ENCODE measurements at places on chromosomes 2 and 18.

DNA sequence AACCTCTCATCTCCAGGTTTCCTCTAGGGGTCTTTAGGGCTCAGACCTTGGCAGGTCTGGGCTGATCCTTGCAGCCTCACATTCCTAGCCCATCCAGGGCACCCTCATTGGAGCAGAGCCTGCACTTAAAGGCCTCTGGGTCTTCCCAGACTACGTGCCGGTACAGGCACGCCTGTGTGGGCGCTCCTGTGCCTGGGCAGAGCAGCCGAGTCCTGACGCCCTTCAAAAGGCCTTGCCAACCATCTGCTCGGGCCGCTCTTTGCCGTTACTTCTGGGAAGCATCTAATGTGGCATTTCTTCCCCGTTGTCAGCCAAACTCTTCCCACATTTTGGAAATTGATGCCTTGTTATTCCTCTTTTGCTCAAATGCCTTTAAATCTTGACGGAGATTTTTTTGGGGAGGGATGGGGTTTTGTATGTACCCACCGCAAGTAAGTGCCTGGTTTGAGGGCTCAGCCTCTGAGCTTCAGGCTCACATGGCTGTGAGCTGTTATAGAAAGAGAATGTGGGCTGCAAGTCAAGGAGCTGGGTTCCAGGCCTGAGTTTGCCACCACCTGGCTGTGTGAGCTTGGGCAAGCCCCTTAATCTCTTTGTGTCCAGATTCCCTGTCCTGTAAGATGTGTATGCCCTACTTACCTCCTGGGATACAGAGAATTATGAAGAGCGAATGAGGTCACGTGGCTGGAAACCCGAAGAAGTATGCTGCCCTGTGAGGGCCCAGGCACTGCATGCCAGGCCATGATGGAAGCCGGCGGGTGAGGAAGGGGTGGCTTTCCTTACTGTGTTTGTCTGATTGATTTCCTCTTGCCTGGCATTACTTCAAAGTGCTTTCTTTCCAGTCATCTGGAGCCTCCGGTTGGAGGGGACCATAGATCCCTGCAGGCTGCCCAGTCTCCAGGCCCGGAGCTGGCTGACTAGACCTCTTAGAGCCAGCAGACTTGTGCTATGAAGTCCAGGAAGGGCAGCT is 20.6 kb downstream of the EHD3 start:
- DNase-seq = no peak

GRCh38 chr2:189409647-189410046 is 31.6 kb upstream of the WDR75 start:
- no peak for DNase-seq

DNA sequence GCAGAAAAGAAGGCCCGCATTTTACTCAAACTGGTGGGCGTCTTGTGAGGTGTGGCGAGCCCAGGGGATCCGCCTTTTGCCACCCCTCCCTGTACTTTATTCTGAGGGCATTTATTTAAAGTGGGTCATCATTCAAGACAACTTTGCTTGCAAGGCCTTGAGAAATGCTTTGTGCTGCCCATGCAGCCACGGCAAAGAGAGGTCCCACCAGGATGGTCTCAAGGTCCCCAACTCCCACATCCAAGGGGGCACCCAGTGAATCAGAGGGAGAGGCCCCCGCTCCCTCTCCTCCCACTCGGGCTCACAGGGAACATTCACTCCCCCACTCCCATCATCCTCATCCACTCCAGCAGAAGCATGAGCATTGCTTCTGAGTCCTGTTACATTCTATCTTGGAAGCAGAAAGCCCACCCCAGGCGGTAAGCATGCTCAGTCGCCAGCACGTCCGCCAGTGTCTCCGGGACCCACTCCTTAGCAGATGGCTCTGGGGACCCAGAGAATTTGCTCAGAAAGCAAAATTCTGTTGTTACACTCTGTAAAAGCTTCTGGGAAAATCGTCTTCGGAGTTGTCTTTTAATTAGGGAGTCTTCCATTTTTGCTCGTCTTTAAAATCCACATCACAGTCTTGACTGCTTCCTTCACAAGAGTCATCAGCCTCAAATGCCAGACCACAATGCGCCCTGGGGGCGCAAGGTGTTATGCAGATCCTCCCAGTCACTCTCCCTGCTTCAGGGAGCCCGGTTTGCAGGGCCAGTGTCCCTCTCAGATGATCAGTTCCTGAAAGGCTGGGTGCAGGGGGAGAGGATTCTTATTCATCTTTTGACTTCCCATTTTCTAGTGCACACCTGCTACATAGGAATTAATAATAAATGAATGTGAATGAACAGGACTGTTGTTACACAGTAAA is 99.4 kb upstream of the NCK2 start:
- no peak for DNase-seq

GRCh38 chr2:141027221-141027620 is 1103.6 kb downstream of the LRP1B start:
- no peak for DNase-seq

GRCh38 chr2:70923378-70924015 is 12.2 kb upstream of the ATP6V1B1 start:
- DNase-seq = no peak

- no peak for DNase-seq
Observed at GRCh38 chr2:224025874-224026273, 13.2 kb downstream of the SERPINE2 start.

- DNase-seq = no peak
Observed at GRCh38 chr2:42186366-42186765, 17.2 kb downstream of the EML4 start.

- no peak for DNase-seq
Observed at GRCh38 chr18:51154431-51155063, 42.9 kb downstream of the MEX3C start.

- DNase-seq = no peak
Observed at GRCh38 chr2:235140801-235141081, 188.9 kb downstream of the SH3BP4 start.

DNA sequence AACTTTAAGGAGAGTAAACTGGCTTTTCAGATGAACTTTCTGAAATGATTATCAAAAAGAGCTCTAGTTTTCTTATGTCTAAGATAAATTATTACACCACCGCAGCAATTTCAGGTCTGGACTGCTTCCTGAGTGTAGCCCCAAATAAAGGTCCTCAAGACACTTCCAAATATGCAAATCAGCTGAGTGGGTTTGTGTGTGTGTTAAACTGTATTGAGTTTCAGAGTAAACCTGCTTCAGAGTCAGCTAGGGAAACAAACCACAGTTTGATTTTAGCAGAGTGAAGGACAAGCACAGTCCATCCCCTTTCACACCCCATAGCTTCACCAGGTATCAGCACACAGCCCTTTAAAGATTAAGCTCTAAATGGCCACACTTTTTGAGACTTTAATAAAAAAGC is 168.7 kb downstream of the NRXN1 start:
- no peak for DNase-seq

DNA sequence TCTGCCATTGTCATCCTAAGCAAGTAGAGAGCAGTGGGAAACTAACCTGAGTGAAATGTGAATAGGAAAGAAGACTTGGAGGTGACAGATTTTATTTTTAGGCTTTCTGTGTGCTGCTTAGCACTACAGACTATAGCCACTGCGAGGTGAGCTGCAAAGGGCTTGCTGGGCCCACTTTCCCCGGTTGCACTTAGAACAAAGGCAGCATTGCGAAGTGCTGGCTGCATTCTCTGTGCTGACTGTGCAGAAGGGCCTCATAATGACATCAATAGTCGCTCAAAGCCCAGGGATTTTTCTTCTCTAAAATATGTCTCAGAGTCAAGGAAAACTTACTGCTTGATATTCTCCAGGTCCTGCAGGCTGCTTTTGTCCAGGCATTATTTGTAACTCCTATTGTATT is 592.1 kb downstream of the TDRD15 start:
- no peak for DNase-seq

DNA sequence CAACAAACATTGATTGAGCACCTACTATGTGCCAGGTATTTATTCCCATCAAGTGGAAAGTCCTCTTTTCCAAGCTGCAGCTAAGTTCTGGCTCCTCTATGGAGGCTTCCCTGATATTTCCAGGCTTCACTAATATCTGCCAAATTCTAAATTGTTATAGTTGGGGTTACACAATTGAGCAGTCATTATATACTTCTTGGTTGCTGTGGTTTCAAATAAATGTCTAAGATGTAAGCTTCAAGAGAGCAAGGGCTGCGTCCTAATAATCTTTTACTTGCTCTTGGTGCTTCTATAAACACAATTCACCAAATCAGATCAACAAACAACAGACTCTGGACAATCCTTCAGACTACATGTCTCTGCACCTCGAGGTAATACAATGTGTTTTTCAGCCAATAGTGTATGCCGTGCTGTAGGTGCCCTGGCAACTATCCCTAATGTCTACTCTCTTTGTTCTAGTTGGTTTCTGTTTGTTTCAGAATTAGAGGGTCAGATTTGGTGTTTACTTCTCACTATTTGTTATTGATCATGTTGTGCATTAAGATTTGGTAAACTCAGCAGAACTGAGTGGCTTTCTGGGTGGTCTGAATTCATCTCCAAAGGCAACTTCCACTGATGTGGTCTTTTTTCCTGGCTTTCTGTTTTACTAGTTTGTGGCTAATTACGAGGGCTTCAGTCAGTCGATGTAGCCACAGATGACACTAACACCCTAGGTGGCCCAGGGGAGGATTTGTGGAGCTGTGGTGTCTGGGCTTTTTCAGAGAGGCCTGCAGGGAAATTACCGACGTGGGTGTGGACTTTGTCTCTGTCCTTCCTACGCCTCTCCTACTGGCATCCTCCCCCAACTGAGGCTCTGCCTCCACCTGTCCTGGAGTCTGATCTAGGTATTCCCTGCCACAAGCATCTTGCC is 50.4 kb downstream of the CDCA7 start:
- no peak for DNase-seq

DNA sequence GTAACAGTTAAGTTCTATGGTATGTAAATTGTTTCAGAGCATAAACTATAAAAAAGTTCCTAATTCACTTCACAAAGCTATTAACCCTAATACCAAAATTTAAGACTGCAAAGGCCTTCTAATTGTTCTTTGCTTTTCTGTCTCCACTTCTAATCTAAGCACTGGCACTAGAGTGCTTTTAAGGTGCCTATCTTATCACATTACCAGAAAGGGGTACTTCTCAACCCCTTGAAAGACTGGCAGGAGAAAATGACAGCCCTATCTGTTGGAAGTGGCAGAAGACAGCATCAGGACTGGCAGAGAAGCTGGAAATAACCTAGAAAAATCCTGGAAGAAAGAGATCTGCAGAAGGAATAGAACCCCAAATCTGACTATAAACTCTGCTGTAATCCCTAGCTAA is 10.3 kb downstream of the CNRIP1 start:
- DNase-seq = no peak

DNA sequence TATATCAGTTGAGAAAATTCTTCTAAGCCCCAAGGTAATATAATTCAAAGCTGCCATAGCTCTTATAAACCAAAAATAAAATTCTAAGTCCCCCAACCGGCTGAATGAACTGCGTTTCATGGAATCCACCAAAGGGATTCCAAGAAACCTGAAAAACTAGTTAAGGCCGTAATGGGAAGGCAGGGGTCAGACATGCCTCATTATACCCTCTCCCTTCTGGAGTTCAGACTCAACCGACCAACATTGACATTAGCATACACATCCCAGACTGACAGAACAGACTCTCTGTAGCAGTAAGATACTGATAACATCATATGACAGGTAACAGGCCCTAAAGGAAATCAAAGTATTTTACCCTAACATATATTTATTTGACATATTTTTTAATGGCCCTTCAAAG is 31.4 kb upstream of the PHLPP1 start:
- DNase-seq = no peak

DNA sequence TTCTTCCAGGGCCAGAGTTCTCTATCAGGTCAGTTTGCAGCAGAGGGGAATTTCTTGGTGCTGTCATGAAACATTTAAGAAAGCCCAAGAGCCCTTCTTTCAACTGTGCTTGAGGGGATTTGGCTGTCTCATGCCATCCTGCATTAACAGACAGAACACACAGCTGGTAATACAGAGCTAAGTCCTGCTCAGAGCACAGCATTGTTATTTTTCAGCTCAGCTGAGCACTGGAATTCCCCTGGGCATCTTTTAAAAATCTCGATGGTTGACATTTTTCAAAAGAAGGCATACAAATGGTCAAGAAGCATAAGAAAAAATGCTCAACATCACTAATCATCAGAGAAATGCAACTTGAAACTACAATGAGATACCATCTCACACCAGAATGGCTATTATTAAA is 14.9 kb upstream of the IL1R2 start:
- DNase-seq = no peak

GRCh38 chr2:174752403-174753037 is 11.8 kb downstream of the CHRNA1 start:
- no peak for DNase-seq

DNA sequence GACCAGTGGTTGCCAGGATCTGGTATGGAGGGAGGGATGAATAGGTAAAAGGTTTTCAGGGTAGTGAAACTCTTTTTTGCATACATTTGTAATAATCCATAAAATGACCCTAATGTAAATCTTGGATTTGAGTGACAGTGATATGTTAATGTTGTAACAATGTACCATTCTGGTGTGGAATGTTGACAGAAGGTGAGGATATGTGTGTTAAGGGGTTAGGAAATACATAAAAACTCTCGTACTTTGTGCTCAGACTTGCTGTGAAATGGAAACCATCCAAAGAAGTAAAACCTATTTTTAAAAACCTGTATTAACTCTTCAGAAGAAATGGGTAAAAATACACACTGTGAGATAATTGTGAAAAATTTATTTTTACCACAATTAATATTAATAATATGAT is 66.2 kb downstream of the SYT4 start:
- DNase-seq = no peak

DNA sequence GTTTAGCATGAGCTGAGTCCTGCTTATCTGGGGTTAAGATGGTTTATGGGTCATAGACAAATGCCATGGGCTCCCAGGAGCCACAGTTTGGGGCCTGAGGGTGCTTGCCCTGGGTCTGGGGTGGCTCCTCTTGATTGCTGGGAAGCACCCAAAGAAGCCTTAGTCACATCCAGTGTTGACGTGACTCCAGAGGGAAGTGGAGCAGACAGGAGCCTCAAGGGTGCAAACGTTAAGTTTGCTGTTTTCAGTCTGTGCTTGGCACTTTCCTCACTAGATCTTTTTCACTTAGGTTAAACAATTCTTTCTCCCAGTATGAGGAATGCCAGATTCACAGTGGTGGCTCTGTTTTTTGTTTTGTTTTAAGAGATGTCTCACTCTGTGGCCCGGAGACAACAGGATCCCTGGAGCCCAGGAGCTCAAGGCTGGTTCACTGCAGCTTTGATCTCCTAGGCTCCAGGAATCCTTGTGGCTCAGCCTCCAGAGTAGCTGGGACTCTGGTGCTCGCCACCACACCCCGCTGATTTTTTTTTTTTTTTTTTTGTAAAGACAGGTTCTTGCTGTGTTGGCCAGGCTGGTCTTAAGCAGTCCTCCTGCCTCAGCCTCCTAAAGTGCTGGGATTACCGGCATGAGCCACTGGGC is 251.3 kb downstream of the FAM210A start:
- DNase-seq = no peak

Data from stimulated activated CD8-positive, alpha-beta memory T cell treated with anti-CD3 and anti-CD28 coated beads, Interleukin-15, amount 100 ng/mL, for 24 hours (primary cell).